Activated T-helper 17 cell treated with anti-CD3 and anti-CD28 coated beads, Interleukin-2, amount 50 U/mL, for 72 hours (primary cell): ENCODE measurements at places on chromosomes 6 and 20. TPM values are rescaled to one million over a fixed set of nuclear protein-coding genes. Genes with fewer than 3 reads are reported as not detected.

DNA sequence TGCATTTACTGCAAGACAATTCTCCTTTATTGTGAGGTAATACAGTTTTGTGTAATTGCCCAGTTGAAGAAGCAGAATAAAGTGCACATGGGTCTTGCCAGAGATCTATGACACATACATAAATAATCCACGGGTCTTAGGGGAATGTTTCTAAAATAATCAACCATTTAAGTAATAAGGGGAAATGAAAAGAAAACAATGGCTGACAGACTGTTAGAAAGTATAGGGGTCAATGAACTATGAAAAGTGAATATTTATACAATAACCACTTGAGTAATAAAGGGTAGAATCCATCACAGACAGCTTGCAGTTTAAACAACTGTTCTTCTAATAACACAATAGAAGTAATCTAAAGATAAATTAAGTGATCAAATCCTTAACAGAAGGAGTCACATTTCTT is 477.2 kb downstream of the EYS start:
- no peak for ATAC-seq

- ATAC-seq: no peak
Measured at GRCh38 chr20:57785061-57785460, 75.2 kb upstream of the PMEPA1 start.

GRCh38 chr6:49468042-49468441 is 4.9 kb downstream of the CENPQ start:
- no peak for ATAC-seq

GRCh38 chr20:23349338-23350195 is 1.0 kb upstream of the NXT1 start:
- peak; percentile 0 for ATAC-seq

DNA sequence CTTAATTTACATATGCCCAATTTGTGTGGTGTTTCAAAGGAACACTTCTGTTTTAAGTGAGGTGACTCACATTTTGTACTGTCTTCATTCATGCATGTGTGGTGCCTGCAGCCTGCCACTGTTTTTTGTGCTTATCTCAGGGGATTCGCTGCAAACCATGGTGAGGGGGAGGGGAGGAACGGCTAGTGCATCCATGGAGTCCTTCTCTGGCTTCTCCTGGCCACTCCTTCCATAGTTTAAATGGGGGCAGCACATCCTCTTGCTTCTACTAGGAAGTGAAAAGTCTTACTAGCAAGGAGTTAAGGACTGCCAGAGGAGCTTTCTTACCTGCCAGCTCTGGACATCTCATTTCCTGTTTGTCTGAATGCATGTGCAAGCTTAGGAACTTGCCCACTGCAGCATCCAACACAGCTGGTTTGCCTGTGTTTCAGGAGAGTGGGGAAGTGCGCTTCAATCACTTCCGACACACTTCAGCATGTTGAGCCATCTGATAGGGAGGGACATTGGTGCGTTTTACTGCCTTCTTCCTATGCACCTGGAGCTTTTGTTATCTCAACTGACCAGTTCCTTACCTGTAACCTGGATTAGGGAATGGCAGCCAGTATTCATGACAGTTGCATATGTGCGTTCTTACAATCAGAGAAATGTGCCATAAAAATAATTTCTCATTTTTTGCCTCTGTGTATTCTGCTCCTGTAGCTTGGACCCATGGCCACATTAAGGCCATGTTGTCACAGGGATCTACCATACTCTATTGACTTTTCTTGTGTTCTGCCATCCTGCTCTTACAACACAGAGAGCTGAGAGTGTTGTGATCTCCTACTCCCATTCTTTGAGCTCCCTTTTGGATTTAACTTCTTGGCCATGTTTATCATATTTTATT is 211.3 kb downstream of the ARID1B start:
- ATAC-seq: peak; percentile 70

- ATAC-seq: no peak
Measured at GRCh38 chr6:159075506-159076228, 30.9 kb upstream of the TAGAP start.

- no peak for ATAC-seq
Measured at GRCh38 chr20:11111191-11111590, 437.4 kb upstream of the JAG1 start.

DNA sequence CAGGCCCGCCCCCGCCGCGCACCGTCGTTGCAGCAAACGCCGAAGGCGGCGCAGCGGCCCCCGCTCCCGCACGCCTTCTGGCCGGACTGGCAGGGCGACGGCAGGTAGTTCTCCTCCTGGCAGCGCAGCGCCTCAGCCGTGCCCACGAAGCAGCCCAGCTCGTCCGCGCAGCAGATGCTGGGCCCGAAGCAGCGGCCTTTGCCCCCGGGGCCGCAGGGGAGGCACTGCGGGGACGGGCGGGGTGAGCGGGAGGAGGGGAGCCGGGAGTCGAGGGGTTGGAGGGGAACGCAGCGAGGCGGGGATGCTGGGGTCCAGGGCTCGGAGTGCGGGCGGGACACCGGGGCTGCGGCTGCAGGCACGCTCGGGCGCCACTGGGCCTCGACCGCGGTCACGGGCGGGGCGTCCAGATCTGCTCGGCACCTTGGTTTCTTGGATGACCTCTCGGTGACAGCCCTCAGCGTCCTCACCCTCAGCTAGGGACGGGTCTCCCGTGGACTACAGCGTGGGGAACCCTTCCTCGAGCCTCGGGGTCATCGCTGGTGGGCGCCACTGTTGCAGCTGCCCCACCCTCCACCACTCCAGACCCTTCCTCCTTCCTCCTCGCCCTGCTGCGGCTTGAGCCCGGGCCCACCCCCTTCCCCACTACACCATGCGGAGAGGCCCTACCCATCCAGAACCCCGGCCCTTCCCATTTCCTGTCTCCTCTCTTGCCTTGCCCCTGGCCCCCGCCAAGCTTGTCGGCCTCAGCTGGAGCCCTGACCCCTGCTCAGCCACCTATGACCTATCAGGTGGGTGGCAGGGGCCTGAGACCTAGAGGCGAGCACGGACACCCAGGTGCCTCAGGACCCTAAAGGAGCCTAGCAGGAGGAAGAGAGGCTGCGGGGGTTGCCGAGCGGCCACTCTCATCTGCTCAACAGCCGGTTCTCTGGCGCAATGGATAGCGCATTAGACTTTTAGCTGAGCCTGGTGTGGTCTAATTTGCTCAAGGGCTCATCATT is 1.3 kb downstream of the AVP start:
- peak; percentile 52 for ATAC-seq

DNA sequence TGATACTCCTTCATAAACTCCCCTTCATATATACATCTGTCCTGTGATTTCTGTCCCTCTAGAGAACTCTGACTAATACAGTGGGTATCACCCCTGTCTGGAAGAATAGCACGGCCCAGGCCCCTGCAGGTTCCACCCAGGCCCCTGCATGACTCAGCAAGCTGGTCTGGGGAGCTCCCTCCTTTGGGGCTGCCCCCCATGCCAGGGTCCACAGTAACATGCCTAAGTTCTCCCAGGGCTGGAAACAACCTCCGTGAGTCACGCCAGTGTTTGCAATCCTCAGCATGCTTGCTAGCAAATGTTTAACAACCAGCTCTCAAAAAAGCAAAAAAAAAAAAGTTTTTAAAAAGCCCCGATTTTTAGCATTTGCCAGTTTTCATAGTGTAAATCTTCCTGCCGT is 134.3 kb upstream of the CDH4 start:
- no peak for ATAC-seq

DNA sequence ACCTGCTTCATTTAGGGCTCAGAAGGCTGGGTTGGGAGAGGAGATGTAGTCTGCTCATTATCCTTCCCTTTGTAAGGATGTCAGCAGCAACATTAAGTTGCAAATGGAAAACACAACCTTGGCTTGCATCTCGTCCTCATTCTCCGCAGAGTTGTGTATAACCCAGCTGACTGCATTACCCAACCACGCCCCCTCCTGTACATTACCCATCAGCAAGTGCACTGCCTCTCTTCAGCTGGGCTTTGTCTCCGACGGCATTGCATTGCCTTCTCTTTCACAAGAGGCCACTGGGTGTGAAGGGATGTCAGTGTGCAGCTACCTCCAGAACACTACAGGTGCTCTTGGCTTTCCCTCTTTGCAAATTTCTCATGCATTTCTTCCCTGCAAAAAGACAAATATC is 128.7 kb upstream of the TSHZ2 start:
- no peak for ATAC-seq

DNA sequence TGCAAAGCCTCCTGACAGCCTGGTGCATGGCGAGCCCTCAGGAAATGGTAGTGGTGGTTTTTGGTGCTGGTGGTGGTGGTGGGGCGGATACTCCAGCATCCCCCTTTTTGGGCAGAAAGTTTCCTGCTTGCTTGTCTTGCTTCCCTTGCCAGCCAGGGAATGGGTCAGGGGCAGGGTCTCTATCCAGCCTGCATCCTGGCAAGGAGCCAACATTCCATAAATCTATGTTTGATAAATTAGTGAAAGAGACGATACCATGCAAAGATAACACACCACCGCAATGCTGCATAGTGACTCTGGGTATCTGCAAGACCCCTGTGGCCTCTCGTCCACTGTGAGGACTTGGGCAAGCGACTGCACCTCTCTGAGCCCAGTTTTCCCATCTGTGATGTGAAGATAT is 246.2 kb downstream of the LRFN2 start:
- no peak for ATAC-seq

DNA sequence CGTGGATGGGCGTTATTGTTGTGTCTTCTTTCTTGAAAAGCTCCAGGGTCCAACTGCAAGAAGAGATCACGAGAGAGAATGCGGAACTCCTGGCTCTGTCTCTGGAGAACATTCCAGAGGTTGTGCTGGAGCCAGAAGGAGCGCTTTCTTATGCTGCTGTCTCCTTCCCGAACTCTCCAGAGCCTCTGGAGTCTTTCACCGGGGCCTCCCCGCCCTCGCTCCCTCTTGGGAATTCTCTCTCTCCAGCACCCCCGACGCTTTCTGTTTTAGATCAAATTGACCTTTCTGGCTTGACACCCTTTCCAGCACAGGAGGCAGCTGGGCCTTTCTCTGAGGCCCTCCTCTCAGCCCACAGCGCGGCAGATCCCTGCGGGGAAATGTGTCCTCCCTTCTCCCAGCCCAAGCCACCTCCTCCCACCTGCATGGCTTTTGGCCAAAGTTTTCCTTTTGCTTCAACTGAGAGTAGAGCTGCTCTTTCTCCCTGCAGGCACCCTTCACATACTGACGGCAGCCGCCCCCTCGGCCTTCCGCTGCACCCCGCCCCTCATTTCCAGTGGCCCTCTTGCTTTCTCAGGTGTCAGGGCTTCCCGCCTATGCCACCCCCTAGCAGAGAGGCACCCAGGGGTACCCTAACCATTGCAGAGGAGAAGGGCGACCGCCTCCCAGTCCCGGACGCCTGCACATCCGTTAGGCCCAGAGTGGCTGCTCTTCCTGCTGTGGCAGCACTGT is 6.6 kb upstream of the CCR6 start:
- ATAC-seq: no peak

- ATAC-seq: peak; percentile 52
Measured at GRCh38 chr6:111105578-111105977, 18.3 kb downstream of the SLC16A10 start.

DNA sequence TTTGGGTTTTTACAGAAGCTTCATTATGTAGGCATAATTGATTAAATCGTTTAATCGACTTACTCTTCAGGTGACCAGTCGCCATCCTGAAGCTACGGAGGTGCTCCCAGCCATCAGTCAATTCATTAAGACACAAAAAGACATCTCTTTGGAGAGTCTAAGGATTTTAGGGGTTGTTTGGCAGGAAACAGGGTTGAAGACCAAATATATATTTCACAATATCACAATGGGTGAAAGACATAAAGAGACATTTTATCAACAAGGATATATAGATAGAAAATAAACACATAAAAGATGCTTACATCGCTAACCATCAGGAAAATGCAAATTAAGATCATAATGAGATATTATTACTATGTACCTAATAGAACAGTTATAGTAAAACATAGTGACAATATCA is 104.0 kb upstream of the SIRPG start:
- no peak for ATAC-seq

DNA sequence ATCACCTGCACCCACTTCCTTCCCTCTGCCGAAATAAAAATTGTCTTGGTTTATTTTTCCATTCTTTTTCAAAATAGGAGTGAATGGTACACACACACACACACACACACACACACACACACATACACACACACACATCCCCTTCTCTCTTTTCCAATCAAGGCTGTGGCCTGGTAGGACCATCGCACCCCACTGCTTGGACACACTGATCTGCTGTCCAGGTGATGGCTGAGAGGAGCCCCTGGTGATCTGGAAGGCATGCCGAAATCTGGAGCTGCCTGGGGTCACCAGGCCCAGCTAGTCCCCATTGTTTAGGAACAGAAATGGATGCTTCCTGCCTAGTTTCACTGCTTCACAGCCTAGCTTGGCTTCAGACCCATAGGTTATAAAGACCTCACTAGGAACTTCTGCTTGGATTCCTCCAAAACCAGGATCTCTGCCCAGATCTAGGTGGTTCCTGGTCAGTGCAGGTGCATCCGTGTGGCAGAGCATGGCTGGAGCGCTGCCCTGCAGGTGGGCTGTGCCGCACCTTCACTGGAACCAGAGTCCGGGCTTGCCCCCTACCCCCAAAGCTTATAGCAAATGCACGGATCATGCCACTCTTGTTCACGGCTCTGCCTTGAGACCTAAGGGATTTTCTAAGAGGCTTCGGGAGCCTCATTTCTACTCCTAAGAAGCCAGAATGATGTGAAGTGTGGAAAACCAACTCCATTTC is 42.9 kb upstream of the DACT2 start:
- no peak for ATAC-seq

DNA sequence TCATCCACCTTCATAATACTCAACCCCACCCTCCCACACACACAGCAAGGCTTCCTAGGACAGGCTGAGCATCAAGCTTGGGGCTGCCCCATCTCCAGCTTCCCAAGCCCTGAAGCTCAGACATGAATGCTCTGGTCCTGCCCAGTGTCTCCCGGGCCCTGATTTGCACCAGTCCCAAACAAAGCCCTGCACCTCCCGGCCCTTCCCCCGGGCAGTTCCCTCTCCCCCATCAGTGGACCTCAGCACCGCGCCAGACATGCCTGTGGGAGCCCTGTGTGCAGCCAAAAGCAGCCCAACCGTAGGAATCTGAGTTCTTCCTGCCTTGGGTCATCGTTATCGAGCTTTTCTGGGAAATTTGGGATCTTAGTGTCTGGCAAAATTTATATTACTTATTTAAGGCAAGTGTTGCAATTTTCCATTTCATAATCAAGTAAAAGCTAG is 63.5 kb downstream of the THBS2 start:
- ATAC-seq: no peak

DNA sequence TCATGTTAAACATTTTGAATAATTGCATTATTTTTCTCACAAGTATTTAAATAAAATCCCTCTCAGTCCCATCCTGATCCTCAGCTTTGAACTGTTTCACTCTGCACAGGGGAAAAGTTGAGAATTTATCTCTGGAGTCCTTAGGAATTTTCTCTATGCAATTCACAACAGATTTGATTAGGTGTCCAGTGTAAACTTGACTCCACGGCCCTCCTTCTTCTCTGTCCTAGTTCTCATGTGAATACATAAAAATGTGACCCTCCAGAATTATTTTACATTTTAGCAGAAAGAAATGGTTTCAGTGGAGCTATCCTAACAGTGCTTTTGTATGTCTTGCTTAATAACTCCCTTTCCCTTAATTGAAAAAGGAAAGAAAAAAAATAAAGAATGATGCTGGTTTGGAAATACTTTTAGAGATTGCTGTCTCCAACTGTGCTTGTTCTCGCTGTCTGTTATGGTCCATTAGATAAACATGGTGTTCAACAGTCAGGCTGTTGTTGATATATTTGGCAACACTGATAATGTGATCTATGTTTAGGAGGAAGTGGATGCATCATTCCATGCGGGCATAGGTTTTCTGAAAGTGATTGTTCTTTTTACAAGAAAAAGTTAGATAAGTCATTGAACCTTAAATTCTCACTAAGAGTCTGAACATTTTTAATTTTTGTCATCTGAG is 599.4 kb upstream of the CITED2 start:
- ATAC-seq: no peak

The AKAP12 gene
- 0.35 TPM for total RNA-seq

The KCNB1 gene
- total RNA-seq: not detected

The NFATC2 gene
- 29.4 TPM for total RNA-seq

The FRK gene
- 0.05 TPM for total RNA-seq

The MYL9 gene
- 4.4 TPM for total RNA-seq

The BANF2 gene
- total RNA-seq: not detected
